EH (cell line): ENCODE measurements at places on chromosomes 5 and 9.
A peak's percentile ranks its signal among the peaks of the same experiment; 100 is the strongest.

DNA sequence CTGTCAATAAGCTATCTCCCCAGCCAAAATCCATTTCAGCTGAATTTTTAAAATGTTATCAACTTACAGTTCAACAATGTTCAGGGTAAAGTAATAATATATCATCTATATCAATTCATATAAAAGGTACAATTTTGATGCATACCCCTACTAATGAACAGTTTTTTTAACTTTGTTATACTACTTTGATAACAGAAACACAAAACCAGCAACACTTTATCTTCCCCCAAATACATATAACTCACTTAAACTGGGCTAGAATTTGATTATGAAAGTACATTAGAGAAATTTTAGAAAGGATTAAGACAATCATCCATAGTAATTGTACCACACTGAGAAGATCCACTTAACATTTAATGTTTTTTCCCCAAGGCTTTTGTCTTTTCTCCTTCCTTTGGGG is 5.1 kb downstream of the CDO1 start:
- no peak for DNase-seq

DNA sequence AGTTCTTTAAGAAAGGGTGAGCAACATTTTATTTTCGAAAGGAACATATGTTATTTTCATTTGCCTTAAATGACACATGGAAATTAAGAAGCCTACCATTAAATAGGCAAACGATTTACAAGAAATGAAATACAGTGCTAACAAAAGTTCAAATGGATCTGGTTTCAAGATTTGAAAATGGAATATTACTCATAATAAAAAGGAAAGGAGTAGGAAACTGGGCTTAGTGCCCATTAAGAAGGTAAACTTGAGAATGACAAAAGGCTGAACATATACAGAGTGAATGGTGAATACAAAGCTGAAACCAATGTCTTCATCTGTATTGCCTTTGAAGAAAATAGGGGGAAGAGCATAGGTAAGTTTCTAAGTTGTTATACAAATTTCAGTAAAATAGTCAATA is 974.2 kb upstream of the C9orf72 start:
- DNase-seq: no peak

GRCh38 chr9:131421691-131422090 is 27.8 kb downstream of the PRRC2B start:
- DNase-seq: no peak

- peak; percentile 1 for DNase-seq
Observed at GRCh38 chr9:23825700-23826099, 340 bp downstream of the ELAVL2 start.

DNA sequence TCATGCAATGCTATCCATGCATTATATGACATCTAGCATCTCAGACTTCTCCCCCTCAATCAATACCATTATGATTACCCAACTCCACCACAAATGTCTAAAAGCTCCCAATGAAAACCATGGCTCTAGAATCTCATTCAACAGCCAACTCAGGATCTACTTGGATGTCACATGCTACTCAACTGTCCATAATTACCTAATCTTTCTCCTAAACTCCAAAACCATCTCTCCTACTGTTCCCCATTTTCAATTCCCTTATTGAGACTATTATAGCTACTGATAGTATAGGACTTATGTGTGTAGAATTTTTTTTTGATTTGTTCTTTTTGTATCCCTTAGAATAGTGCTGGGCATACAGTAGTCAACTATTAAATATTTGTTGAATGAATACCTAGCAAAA is 8.2 kb upstream of the STRBP start:
- DNase-seq: no peak

DNA sequence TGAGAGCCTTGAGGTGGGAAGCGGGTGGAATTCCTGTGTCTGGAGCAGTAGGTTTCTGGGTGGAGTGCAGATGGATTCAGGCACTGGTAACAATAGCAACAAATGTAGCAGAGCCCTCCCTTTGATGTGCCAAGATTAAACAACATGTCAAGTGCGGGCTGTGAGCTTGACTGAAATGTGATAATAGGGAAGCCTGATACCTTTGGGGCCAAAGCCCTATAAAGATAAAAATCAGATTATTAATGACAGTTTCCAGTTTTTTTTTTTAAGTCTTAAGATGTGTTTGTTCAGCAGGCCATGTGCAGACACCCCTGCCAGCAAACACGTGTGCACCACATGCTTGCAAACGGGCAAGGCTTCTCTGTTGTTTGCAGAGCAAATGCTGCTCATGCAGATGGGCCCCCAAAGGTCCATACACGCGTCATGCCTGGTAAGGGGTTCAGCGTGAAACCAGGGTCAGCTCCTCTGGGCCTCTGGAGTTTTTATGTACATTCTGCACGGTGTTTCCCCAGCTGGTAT is 193.2 kb downstream of the GADD45G start:
- no peak for DNase-seq

GRCh38 chr9:123609844-123610243 is 253.8 kb downstream of the CRB2 start:
- peak; percentile 12 for DNase-seq

DNA sequence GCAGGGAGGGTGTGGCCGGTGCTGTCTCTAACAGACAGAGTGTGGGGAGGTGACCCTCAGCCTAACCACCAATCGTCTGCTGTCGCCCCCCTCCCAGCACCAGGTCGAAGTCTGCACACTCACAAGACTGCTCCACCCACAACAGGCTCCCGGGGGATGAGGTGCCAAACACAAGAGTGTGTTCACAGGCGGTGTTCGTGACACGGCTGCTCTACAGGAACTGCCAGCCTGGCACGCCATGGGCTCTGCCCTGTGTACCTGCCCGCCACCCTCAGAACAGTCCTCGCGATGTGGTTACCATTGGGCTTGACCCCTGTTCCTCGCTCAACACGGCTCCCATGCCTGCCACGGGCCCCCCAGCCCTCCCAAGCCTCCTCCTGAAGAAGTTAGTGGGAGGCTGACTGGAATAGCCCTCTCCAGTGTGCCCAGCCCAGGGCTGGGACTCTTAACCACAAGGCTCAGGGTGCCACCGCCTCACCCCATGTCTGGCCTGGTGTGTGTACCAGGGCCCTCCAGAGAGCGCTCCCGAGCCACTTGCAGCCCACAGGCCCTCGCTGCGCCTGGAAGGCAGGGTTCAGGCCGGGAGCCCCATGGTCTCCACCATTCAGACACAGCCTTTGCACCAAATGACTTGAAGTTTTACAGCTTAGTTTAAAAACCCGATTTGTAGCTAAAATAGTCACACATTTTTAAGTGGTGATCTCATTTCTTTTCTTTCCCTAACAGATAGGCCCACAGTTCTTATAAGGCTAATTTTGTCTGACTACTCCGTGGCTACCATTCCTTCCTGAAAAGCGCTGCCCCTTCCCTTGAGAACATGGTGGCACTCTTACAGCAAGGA is 102.5 kb downstream of the CAMSAP1 start:
- peak; percentile 54 for DNase-seq

GRCh38 chr9:36320466-36320865 is 62.2 kb upstream of the GNE start:
- DNase-seq: no peak
